ENCODE measurements at places on chromosomes 5 and 9.

DNA sequence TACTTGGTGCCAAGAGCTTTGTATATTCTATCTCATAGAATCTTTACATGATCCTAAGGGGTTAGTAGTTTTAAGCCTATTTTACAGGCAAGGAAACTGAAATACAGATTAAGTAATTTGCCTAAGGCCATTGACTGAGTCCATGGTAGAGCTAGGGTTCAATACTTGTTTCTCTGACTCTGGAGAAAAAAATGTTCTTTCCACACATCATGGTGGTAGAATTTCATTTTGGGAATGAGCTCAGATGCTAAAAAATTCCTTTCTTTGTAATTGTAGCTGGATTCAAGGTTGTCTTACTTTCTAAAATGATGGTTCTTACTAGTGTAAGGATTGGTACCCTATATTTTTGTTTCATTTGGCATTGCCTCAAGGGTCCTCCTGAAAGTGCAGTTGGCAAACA, 86.0 kb downstream of the ANKRD55 start:
- no peak for DNase-seq

DNA sequence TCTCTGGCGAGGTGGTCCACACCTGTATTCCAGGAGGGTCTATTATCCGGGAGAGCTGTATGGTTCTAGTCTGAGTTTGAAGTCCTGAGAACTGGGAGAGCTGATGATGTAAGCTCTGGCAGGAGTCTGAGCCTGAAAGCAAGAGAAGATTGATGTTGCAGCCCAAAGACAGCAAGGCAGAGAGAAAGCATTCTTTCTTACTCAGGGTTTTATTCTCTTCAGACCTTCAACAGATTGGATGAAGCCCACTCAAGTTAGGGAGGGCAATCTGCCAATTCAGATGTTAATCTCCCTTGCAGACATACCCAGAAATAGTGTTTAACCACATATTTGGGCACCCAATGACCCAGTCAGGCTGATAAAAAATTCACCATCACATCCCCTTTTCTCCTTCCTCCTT, 159.1 kb downstream of the CCDC171 start:
- DNase-seq = no peak

- no peak for DNase-seq
Measured at GRCh38 chr5:90134892-90135291, 274.7 kb downstream of the CETN3 start.

DNA sequence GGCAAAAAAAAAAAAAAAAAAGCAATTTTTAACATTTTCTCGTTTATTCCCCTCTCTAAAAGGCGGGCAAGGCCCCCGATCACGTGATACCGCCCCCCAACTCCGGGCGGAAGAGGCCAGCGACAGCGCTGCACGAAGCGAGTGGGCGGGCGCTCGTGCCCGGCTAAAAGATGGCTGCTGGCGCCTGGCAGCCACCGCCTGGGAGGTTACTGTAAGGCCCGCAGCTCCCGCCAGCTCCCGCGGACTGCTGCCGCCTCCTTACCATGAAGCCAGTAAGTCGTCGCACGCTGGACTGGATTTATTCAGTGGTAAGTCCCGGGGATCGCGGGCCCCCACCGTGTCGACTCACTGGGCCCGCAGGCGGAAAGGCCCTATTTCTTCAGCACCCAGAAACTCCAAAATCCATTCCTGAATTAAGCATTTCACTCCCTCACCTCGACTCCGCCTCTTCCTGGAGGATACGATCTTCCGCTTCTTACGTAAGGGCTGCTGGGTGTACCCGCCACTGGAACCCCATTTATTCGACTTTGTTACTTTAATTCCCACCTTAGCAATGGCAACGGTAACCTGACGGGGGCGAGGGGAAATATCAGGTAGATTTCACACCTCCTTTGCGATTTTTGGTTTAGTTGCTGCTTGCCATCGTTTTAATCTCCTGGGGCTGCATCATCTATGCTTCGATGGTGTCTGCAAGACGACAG, at the start of the genes SMIM27 and TOPORS:
SMIM27 (plus strand) TSS at position 156 of the 701 bp plus-strand sequence; CDS start at position 264, 108 bp downstream.
TOPORS (minus strand) TSS at position 415 of the 701 bp plus-strand sequence; CDS start at position 265, 150 bp downstream.
- DNase-seq = peak; percentile 87

DNA sequence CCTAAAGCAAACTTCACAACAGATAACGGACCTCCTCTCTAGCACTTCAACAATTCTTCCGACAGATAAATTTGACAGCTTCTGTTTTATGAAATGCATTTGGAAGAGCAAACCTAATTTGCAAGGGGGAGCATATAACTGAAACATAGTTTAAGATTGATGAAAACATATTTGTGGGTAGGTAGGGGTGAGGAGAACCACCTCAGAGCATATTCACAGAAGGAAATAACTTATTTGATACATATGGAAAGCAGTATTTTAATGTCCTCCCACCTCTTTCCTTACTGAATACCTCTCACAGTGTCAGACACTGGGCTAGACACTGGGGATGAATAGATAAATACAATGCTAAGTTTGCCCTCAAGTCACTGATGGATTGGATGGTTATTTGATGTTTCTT, 384.8 kb downstream of the MAT2B start:
- no peak for DNase-seq

DNA sequence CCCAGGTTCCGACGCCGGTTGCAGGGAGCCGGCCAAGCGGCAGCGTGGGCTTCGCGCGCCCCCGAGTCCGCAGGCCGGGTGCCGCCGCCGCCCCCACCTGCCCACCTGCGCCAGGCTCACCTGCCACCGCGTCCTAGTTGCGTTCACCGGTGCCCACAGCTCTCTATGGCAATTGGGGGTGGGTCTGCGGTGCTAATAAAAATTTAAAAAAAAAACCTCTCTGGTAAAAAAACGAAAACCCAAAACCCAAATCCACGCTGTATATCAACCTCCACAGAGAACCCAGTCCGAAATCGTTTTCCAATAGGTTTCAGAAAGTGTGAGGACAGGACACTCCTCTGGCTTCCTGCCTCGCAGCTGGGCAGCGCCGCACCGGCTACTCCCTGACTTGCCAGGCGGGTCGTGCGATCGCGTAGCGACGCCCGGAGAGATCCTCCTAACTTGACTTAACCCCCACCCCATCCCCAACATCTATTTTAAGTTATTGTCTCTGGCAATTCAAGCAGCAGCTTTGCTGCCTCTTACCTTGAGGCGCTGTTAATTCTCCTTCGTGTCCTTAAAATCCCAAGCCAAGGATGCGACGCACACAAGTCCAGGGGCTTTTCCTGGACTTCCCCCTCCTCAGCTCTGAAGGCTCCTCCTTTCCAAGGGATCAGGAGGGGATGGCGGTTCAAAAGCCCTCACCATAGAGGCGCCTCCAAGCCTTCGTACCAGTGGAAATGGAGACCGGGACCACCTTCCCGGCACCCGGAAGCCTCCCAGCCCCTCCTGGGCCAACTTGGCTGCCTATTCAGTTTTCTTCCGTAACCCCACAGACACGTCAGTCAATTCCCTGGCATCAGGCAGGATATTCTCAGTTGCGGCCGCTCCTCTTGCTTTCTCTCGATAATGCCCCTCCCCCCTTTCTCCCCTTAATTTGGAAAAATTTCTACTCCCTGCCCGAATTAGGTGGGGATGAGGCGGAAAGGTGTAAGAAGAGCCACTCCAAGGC, 1639.4 kb upstream of the C9orf72 start:
- DNase-seq = no peak

DNA sequence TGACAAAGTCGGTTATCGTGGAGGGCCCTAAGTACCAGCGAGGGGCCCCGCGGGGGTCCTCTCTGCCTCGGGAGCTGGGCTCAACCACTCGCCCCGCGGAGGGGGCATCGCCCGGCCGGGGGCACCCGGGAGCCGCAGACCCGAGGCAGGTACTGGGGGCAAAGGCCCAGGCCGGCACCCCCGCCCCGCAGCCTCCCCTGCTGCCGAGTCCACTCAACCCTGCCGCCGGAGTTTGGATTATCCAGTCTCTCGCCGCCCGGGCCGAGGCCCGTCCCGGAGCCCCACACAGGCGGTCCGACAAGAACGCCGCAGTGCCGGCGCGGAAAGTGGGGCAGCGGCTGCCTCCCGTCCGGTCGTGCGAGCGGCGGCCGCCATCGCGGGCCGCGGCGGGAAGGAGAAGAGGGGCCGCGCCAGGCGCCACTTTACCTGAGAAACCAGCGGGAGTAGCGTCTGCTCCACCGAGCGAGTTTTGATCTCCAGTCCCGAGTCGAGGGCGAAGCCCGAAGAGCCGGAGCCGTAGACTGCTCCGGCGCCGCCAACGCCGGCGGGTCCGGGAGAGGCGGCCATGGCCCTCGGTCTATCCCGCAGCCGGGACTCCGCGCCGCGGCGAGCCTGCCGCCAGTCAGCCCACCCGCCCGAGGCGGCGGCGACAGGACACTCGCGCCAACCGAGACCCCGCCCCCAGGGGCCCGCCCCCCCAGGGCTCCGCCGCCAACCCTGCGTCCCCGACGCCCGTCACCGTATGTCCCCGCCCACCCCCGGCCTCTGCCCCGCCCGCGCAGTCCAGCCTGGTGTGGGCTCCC, at the start of gene CTNNAL1:
CTNNAL1 (minus strand) TSS at position 624 of the 803 bp plus-strand sequence; CDS start at position 567, 57 bp downstream.
- peak; percentile 82 for DNase-seq

DNA sequence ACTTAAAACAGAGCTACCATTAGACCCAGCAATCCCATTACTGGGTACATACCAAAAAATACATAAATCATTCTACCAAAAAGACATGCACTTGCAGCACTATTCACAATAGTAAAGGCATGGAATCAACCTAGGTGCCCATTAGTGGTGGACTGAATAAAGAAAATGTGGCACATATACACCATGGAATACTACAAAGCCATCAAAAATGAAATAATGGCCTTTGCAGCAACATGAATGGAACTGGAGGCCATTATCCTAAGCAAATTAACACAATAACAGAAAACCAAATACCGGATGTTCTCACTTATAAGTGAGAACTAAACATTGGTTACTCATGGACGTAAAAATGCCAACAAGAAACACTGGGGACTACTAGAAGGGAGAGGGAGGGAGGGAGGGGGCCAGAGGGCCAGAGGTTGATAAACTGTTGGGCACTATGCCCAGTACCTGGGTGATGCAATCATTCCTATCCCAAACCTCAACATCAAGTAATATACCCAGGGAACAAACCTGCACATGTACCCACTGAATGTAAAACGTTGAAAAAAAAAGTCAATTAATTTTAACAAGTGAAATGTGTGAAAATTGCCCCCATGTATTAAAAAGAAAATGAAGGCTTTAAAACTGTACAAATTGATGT, 24.5 kb upstream of the GPR150 start:
- no peak for DNase-seq

DNA sequence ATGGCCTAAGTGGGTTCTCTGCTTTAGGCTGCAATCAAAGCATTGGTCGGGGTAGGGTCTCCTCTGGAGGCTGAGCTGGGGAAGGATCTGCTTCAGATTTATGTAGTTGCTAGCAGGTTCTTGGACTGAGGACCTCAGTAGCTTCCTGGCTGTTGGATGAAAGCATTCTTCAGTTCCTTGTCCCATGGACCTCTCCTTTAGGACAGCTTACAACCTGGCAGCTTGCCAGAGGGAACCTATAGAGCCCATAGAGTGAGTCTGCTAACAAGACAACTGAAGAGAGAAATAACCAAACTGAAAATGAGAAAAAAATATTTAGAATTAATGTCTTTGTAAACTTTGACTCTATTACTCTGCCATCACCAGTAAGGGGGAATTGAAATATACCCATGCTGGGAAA, 12.4 kb downstream of the MRPS30 start:
- no peak for DNase-seq

GRCh38 chr9:107478805-107479204, 10.8 kb downstream of the KLF4 start:
- no peak for DNase-seq

DNA sequence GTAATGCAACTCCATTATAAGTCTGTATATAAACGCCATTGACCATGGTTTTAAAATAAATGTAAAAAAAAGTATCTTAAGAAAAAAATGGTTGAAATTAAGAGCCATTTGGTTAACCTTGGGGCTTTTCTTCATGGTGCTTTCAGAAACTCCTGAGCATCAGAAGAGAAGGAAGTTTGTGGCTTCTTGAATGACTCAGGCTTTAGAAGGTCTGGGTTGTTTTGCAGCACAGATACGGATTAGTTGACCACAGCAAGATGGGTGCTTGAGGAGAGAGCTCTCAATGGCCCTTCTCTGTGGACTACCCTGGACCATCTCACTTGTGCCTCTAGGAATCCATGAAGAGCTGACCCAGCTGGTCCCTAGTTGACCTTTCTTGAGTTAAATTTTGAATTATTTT, 189.5 kb downstream of the TMEM38B start:
- peak; percentile 16 for DNase-seq

DNA sequence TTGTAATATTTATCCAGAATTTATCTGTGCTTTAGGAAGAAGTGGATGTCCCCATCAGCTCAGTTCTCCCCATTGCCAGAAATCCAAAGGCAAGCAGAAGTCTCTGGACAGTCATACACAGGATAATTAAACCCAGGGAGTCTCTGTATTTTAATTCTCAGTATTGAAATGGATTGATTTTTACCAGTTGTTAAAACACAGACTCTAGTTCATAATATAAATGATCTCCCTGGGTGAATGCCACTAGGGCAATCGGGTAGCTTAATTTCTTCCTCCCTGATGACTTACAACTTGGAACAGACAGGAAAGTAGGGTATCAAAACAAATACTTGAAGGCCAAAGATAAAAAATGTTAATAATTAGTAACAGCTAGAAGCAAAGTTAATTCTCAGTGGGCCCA, 66.5 kb upstream of the DAP start:
- no peak for DNase-seq

DNA sequence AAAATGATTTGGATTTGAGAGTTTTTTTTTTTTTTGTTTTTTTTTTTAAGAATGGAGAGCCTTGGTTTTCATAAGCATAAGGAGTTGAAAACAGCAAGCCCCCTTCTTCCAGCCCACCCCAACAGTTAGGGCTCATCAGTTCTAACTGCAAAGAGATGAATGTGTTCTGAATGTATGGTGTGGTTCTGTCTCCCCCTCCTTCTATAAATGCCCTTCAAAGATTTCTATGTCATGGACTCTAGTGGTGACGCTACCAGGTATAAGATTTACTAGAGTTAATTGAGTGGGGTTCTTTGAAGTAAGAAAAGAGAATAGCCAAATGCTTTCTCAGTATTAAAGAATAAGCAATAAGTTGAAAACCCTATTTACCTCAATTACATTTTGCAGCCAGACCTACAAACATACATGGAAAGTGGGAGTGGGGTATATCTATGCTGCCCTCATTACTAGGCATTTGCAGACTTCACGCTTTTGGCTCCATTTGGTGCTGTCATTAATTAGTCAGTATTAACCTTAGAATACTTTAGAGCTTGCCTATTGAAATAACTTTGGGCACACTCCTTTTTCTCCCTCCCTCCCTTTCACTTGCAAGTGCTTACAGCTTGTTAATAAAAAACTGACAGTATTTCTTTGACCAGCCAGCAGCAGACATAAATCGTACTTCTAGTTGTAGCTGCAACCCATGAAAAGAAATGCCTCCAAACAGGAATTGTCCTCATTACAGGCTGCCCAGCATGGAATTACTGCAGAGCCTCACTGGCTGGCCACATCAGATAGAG, 667.2 kb upstream of the ZNF608 start:
- no peak for DNase-seq

DNA sequence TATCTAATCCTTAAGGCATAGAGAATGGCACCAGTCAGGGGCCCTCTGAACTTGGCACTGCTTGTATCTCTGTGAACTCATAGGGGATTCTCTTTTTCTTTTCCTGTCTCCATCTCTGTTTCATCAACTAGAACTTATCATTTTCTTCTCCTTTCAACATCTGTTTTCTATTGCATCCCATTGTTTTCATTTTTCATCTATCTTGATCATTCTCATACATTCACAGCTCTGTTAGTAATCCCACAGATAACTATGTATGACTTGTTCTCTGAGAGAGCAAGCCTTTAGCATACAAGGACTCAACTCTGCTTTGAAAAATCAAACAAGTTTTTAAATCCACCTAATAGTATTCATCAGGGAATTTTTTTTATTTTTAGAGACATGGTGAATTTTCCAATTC, 264.3 kb downstream of the ARRDC3 start:
- no peak for DNase-seq
